ENCODE measurements at places on chromosomes 6 and 20.
A peak's percentile ranks its signal among the peaks of the same experiment; 100 is the strongest.

DNA sequence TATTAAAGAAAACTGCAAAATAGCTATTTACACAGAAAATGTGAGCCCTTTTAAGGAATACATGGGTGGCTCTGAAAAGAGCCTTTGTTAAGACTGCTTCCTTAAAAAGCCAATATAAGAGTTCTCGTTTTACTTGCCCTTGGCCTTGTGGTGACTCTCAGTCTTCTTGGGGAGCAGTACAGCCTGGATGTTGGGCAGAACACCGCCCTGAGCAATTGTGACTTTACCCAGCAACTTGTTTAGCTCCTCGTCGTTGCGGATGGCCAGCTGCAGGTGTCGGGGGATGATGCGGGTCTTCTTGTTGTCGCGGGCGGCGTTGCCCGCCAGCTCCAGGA is 111.5 kb downstream of the HFE start:
- DNase-seq, result no peak

- DNase-seq, result no peak
Observed at GRCh38 chr6:82260997-82261732, 13.6 kb upstream of the IBTK start.

- no peak for DNase-seq
Observed at GRCh38 chr20:7136886-7137285, 369.4 kb downstream of the BMP2 start.

GRCh38 chr6:36033935-36034334 is 6.3 kb downstream of the MAPK14 start:
- DNase-seq, result peak; percentile 47

DNA sequence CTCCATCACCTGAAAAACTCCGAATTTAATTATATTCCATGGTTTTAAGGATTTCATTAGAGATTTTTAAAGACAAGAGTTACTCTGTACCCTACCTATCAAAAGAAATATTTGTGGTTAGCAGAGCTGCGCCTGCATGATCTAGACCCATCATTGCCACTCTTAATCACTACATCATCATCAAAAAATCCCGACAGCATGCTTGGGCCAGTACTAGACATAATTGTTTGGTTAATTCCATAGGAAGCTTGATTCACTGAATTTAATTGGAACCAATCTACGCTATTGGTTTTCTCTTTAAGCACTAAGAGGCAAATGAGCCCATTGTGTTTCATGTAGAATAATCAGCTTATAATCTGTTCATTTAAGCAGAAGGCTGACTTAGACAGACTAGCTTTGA is 33.4 kb upstream of the RNF217 start:
- no peak for DNase-seq

GRCh38 chr20:38243709-38244020 is 16.9 kb downstream of the KIAA1755 start:
- DNase-seq, result no peak

GRCh38 chr6:112311950-112312547 is 35.1 kb upstream of the RFPL4B start:
- no peak for DNase-seq

DNA sequence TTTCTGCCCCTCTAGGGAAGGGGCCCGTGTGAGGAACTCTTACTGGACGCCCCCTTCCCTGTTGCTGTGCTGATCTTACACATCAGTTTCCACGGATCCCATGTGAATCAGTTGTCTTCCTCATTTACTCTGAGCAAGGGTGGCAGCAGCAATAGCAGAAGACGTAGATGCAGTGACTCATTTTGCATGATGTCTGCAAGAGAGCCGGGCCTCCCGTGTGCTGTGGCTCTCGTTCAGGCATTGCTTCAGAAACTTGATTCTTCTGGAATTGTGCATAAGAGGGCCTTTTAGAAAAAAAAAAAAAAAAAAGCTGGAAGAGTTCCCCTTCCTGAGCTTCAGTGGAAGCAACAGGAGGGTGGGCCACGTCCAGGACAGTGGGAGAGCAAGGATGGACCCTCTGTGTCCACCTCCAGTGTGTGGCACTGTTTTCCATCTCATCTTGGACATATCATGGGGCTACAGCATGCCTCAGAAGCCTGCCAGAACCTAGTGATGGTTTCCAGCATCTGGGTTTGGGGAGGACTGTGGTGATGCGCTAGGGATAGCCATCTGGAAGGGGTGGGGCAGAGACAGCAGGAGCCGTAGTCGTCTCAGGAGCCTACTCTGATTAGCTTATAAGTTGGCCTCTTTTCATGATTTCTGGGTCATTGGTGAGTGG is 62.1 kb downstream of the FOXO3 start:
- DNase-seq, result no peak

GRCh38 chr6:26439151-26440125 is 866 bp upstream of the BTN3A3 start:
- DNase-seq, result no peak

DNA sequence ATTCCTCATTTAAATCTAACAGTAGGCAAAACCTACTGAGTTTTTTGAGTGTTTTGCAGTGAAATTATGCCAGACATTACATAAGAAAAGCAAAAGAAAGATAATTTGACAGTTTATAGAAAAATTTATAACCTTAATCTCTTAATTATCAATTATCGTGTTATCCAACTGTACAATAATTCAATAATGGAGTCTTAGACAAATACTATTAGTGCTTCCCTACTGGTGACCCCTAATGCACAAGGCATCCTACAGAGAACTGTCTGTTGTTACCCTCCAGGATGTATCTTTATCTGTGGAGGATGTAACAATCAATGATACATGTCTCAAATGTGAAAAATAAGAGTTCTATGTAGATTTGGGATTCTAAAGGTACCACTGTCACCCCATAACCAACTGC is 1687.6 kb downstream of the GRIK2 start:
- no peak for DNase-seq

GRCh38 chr20:40848096-40848495 is 159.1 kb upstream of the MAFB start:
- DNase-seq, result no peak

DNA sequence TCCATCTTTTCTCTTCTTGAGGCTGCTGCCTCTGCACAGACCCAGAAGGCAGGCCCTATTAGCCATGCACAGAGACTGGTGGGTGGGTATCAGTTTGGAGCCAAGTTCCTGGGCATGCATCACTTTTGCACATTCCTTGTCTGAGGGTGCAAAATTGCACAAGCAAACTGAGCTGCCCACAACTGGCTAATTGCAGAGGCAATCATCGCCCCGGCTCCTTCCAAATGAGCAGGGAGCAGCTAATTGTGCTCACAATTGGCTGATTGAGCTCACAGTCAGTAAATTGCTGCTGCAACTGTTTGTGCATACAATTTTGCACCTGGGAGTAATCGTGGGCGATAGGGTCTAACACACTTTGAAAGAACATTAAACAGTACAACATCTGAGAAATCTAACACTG is 511.4 kb downstream of the DHX35 start:
- no peak for DNase-seq

DNA sequence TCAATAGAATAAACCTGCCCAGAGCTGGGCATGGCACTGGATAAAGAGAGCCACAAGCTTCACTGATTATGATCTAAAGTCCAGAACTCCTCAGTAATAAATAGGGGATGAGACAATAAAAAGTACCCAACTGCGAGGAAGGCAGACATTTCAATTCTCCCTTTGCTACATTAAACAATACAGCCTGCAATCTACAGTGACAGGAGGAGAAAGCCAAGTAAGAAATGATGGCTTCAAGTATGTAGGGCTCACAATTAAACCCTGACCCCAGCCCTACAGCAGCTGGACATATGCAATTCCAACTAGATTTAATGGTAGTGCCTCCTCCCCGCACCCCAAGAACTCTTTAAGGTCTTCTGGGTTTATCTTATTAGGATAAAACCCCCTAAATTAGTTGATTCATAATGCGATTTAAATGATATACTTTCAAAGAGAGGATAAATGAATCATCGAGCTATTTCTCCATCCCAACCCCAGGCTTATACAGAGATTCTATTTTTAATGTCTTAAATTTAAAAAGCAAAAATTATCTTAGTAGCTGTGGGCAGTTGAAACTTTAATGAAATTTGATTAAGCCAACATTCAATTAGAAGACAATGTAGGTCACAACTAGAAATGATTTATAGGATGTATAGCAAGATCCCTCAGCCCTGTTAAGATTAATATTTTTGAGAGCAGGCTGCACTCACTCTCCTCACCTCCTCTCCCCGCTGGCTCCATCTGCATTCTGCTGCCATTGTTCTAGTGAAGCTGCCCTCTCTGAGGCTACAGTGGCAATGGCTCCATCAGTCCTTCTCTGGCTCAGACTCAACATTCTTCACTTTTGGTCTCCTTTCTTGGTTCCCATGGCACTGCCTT is 57.1 kb downstream of the OGFRL1 start:
- no peak for DNase-seq

GRCh38 chr6:113920663-113921267 is 50.2 kb downstream of the HDAC2 start:
- no peak for DNase-seq

GRCh38 chr6:3341467-3341866 is 82.7 kb downstream of the PSMG4 start:
- no peak for DNase-seq

DNA sequence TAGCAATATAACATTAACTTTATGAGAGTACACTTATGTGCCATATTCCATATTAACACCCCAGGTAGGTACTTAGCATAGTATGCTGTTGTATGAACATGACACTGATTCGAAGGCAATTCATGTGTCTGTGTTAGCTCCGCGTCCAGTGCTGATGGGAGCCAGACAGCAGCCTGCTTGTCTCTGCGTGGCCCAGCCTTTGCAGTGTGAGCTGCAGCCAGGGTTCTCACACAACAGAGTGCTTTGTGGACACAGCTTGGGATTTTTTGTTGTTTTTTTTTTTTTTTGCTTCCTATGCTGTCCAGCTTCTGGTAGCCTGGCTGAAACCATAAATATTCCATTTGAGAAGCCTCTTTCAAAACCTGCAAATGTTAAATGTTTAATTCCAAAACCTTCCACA is 350.9 kb downstream of the SMOC2 start:
- DNase-seq, result no peak

- no peak for DNase-seq
Observed at GRCh38 chr6:6829872-6830685, 241.6 kb downstream of the LY86 start.

DNA sequence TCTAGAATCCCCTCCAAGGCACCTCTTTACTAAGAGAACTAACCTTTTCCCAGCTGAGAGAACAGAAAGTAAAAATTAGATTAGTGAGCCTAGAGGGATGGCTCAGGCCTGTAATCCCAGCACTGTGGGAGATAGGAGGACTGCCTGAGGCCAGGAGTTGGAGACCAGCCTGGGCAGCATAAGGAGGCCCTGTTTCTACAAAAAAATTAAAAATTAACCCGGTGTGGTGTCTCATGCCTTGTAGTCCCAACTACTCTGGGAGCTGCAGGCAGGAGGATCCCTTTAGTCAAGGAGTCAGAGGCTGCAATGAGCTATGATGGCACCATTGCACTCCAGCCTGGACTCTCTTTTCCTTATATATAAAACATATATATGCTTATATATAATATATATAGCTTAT is 5.5 kb upstream of the OOEP start:
- DNase-seq, result no peak

DNA sequence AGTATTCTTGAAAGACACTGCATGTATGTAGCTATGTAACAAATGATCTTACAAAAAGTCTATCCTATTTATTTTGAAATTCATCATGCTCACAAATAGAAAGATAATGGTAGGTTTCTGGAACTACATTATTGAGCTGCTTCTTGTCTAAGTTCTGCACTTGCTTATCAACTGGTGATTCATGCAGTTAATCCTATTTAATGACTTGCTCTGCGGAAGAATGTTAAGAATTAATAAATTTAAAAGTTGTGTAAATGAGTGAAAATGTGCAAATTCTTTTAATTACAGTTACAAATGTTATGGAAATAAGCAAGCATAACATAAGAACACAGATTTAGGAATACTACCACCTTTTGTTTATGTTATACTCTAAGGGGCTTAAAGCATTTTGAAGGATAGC is 67.1 kb upstream of the MCM9 start:
- DNase-seq, result no peak

DNA sequence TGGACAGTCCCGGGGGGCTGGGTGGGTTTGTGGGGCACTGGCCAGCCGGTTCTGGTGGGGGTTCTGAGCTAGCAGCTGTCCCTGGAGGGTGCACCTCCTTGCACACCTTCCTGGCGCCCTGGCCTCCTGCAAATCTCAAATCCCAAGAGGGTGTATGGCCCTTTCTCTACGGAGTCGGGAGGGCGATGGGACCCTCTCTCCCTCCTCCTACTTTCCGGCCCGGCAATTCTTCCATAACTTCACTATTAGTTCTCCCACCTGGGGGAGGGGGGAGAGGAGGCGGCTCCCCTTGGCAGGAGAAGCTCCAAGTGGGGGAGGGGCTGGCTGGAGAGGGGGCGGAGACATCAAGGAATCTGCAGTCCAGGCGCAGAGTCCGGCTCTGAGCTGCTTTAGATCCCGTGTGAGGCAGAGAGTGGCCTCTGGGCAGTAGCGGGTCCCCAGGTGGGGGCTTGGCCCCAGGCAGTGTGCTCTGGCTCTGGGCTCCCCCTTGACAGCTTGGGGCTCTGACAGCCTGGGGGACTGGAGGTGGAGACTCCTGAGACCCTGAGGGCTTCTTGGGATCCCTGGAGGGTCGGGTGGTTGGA is 1.4 kb upstream of the LAMA5 start:
- DNase-seq, result no peak

DNA sequence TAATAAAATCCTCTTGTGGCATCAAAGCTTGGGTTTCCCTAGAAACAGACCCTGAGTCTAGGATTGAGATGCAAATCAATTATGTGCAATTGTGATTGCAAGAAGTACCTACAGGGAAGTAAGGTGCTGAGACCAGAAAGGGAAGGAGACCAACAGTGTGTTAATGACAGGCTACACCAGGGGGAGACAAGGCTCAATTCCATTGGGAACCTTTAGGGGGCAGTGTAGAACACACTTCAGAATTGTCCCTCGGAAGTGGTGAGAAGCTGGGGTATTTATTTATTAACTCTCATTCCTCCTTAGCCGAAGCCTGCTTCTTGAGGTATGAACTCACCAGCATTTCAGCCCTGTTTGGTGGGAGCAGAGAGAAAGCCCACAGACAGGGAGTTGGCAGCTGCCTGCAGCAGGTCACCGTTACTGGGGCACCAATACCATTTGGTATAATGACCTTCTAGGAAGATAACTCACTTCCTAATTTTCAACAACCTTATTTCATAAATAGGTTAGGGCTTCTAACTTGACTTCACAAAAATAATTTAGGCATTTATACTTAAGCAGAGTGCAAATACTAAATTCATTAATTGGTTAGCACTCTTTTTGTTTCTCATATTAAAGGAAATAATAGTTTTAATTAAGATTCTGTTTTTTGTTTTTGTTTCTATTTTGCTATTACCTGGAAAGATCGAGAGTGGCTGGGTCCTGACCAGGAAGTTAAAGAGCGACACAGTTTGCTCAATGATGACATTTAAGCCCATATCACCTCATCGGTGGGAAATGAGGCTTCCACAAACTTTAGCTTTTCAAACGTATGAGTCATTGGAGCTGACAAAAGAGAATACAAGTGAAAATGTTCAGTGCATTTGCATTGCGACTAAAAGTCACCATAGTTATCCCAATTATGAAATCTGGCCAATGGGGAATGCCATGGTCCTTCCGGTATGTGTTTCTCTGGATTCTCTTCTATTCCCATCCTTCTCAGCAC is 94.8 kb downstream of the BTBD3 start:
- DNase-seq, result no peak

- no peak for DNase-seq
Observed at GRCh38 chr6:20946022-20946421, 411.8 kb downstream of the CDKAL1 start.

Data from CD4-positive, alpha-beta T cell treated with Interleukin-6 for 4 hours (primary cell).